ENCODE measurements at places on chromosomes 3 and 15.
A peak's percentile ranks its signal among the peaks of the same experiment; 100 is the strongest.

- DNase-seq = no peak
Observed at GRCh38 chr3:31180274-31180673, 285.8 kb upstream of the GADL1 start.

DNA sequence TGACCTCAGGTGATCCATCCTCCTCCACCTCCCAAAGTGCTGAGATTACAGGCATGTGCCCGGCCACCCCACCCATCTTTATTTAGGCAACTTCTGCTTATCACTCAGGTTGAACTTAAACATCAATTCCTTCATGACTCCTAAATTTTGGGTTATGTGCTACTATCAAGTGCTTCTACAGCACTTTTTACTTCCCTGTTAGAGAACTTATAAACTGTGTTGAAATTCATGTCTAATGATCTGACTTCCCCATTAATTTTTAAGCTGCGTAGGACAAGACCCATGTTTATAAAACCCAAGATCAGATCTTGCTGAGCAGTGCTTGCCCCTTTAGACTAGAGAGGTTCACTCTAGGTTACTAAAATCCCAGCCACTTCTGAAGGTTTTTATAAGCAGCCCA lies 266.2 kb upstream of the TPRG1 start:
- no peak for DNase-seq

DNA sequence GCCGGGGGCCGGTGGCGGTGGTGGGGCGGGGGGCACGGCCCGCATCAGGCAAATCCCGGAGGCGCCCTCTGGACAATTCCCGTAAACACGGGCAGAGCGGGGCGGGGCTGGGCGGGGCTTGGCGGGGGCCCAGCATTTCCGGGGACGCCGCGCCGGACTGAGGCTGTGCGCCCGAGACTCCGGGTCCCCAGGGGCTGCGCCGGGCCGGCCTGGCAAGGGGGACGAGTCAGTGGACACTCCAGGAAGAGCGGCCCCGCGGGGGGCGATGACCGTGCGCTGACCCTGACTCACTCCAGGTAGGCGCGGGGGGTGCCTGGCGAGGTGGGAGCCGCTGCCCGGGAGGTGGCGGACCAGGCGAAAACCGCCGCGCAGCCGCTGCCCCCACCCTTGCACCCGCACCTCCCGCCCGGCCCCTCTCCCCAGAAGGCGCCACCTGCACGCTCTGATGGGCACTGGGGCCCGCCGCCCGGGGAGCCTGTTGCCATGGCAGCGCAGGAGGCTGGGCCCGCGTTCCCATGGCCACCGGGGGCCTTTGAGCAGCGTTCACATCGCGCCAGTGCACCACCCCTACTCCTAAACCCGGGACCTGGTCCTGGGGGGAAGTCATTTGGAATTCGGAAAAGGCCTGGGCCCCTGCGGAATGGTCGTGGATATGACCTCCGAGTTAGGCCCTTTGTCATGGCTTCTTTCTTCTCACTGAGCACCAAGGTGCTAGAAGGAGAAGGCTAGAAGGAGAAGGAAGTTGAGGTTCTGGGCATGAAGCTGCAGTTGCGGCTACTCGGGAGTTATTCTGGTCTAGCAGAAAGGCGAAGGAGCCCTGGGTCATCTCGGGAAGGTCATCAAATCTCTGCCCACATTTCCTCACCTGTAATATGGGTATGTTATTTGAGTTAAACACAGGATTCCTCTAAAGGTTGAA lies 16.1 kb upstream of the SEMA4B start:
- DNase-seq = peak; percentile 88

- DNase-seq = no peak
Observed at GRCh38 chr3:150876611-150877265, 28.5 kb downstream of the MINDY4B start.

GRCh38 chr3:119427669-119428068 lies 35.7 kb downstream of the TMEM39A start:
- DNase-seq = no peak
